ENCODE measurements at places on chromosomes 3 and 15. TPM values are rescaled to one million over a fixed set of nuclear protein-coding genes. Genes with fewer than 3 reads are reported as not detected.

- peak; percentile 57 for DNase-seq
Observed at GRCh38 chr3:125186261-125186787, 26.2 kb downstream of the SLC12A8 start.

Gene CNTN6
- not detected for total RNA-seq

DNA sequence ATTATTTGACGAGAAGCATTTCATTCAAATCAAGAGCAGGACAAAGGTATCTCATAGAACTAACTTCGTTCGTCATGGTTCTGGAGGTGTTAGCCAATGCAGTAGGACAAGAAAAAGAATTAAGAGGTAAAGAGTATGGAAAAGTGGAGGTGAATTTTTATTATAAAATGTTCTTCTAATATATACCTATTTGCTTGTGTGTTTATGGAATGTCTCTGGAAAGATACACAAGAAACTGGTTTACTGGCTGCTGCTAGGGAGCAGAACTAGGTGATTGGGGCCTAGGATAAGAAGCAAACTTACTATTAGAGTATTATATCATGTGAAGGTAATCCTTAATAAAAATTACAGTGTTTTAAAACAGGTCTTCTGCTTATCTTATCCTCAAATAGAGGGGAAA lies 30.9 kb upstream of the TATDN2 start:
- DNase-seq: no peak

Gene SEC22A
- total RNA-seq: 13.2 TPM

GRCh38 chr3:154482507-154482906 lies 52.5 kb upstream of the GPR149 start:
- no peak for DNase-seq

DNA sequence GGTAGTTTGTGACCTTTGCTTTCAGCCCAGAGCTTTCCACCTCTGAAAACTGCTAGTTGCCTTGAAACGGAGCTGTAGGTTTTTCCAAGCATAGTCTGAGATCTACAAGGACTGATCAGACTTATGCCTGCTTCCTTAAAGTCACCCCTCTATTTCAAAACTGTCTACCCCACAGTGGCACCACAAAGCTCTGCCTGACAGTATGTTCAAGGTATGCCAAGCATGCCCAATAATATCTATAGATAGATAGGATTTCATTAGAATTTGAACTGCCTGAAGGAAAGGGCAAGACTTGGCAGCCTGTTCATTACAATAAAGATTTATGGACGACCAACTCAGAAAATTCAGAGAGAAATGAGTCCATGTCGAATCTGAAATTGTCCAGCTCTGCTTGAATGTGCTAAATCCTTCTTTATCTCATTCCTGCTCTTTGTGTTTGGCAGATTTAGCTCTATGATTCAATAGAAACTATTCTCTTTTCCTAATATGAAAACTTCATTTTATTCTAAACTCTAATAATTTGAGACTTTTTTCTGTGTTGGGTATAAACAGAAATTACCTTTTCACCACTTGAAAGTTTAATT lies 227.6 kb upstream of the TBC1D5 start:
- no peak for DNase-seq

DNA sequence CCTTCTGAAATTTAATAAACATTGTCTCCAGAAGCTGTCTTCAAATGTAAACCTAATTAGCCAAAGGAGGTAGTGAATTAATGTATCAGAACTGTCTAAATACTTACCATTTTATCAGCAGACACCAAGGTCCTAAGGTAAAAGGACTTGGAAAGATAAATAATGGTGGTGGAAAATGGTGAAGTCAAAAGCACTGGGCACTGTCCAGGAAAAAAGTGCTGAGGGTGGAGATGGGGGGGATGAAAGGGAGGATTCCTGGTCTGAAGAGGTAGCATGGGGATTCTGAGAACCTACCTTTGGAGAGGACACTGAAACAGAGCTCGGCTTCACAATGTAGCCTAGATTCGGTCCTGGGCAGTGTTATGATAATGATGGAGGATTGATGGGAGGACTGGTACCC lies 149.0 kb upstream of the DPH6 start:
- DNase-seq: no peak

DNA sequence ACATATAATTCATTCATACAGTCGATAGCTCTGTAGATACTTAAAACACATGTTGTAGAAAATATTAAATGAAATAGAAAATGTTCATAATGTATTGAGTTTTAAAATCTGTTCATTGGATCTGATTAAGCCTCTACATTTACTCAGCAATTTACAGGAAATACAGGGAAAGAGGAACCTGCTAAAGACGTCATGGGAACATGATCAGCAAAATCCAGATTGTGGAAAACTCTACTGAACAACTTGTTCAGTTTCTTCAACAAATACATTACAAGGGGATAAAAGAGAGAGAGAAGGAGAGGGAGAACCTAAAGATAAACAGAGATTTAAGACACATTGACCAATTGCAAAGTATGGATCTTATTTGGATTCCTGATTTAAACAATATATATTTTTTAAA lies 46.7 kb downstream of the KLHL6 start:
- DNase-seq: no peak

DNA sequence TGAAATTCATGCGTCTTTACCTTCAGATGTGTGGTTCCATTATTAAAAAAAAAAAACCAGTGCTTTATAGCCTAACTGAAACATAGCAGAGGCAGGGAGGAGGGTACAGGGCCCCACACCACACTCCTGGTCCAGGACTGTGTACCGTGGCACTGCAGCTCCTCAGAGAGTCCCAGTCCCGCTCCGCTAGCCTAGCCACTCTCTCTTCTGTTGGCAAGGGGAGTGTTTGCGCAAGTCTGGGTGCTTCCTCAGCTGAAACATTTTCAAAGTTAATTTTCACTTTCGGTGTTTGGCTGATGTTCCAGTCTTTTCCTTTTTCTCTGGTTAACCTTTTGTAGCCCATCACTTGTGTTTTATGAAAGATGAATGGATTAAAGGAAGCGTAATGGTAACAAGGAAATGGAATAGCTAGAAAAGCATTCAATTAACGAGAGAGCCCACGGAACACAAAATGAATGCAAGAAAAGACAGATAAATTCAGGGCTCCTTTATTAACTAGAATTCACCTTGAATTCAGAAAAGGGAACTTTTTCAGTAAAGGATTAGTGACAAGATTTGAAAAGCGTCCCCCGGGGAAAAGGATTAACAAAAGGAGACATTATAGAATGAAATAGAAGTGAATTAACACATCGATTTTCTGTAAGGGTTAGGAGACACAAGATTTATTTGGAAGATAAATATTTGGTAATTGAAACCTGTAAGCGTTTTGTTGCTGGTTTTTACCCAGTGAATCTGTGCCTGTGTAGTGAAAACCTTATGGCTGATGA lies 177.0 kb downstream of the CACNA2D3 start:
- no peak for DNase-seq

GRCh38 chr3:194058753-194059152 lies 77.2 kb upstream of the HES1 start:
- DNase-seq: no peak

- DNase-seq: no peak
Observed at GRCh38 chr3:37887062-37887461, 25.4 kb downstream of the CTDSPL start.

Gene MDFIC2
- not detected for total RNA-seq

GRCh38 chr15:31427411-31427810 lies 100.8 kb downstream of the KLF13 start:
- no peak for DNase-seq

DNA sequence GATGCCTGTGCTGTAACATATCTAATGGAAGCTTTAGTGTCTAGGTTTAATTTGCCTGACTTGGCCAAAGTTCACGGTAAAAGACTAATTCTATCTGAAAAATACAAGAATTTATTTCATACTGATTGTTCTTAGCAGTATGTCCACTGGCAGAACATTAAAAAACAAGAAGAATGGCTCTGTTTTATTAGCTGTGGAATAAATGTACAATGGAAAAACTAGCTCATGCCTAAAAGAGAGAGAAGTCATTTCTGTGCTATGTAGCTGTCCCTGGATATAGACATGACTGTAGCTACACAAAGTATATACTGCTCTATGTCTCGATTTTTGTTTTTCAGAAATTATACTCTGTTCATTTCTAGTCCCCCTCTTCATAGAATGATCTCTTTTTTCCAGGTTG lies 13.9 kb upstream of the VGLL3 start:
- DNase-seq: no peak
